ENCODE measurements at places on chromosomes 11 and 22.

DNA sequence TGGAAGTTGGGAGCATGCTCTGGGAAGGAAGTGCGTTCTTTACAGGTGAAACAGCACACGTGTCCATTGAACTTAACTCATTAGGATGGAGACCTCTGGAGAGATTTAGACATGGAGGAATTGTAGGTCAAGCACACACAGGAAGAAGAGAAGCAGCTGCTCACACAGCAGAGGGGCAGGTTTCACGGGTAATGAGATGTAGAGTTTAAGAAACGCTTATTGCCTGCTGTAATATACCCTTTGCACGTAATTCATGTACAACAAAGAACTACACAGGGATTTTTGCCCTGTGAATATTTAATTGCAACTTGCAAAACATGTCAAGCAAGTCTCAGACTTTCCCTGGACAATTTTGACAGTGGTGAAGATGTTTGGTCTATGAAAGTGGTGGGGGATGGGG, 508.0 kb downstream of the OPCML start:
- no peak for DNase-seq

GRCh38 chr22:30290342-30291057, 1.2 kb upstream of the CASTOR1 start:
- DNase-seq = peak; percentile 66

GRCh38 chr11:71065841-71066240, 186.5 kb downstream of the SHANK2 start:
- no peak for DNase-seq

- peak; percentile 34 for DNase-seq
These were observed 1.3 kb upstream of the SCARF2 start for GRCh38 chr22:20438678-20439492.

DNA sequence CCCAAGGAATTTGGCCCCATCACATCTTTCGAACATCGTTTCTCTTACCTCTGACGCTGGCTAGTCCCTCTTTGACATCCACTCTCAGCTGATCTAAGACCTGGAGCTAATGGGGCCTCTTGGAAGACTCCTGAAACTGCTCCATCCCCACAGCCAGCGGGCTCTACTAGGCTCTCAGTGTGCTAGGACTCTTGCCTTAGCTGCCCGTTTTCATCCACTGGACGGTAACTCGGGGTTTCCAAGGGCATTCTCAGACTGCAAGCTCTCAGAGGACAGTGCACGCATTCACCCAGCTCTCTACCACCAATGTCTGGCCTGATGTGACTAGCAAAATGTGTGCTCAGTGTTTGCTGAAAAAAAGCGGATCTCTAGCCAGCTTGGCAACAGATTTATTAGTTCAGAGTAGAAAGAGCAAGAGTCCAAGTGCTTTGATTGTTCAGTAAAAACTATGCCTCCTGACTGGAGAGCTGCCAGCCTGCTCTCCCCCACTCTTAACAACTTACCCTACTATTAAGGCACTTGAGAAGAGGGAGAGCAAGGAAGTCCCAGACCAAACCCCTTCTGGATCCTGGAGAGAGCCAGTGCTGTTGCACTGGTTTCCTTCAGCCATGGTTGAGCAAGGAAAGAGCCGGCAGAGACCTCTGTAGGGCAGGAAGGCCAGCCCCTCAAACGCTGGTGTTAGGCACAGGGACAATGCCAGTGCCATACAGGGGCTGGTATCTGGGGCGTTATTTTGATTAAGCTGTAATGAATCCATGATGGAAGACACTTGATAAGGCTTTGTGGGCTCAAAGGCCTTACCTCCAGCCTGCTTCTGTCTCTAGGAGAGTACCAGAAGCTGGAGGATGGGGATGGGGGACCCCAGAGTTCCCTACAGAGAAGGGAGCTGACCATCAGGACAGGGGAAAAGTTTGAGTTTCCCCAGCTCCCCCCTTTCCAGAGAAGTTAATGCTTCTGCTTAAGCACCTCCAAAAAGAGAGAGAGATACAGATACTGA, 9.2 kb downstream of the RELA start:
- no peak for DNase-seq

DNA sequence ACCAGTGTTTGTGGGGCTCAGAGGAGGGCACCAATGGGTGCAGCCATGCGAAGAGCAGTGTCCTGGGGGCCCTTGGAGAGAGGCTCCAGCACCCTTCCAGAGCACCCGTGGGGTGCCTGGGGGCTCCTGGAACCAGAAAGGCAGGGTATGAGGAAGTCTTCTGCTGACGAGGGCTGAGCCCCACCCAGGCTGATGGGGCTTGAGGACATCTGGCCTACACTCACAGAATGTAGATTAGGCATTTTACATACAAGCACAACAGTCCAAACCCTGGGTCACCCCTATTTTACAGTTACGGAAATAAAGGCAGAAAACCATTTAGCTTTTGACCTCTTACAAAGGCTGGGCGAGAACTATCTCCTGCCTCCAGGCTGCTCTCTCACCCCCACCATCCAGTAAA, 47.6 kb downstream of the ADAMTS8 start:
- DNase-seq = no peak

DNA sequence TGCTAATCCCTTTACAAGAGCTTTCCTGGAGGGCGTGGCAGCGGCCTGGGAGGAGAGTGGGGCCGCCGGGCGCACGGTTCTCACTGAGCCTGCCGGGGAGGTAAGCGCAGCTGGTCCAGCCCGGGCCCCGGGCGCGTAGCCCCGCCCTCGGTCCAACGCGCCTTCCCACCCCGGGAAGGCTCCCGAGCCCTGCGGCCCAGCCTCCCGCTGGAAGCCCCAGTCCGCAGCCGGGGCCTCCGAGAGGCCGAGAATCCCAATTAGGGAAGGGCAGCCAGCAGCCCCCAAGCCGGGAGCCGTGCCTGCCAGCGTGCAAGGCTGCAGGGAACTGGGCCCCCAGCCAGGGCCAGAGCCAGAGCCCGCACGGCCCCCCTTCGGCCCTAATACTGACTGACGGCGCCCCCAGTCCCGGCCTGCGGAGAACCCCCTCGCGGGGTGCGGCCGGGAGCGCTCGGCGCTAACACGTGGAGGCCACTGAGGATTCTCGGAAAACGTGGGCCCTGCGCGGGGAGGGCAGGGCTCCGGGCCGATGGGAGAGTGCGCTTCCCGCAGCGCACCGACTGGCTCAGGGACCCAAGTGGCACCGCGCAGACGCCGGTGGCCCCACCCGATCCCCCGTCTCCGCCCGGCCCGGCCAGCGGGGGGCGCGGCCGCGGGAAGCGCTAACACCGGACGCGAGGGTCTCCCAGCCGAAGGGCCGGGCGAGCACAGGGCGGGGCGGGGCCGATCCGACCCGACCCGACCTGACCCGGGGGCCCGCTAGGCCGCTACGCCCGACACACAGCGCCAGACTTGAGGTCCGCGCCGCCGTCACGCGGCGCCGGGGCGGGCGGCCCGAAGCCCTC, 5.7 kb downstream of the ZFTA start:
- peak; percentile 23 for DNase-seq
